Smooth muscle cell of bladder (primary cell): ENCODE measurements at places on chromosomes 7 and 10. TPM values are rescaled to one million over a fixed set of nuclear protein-coding genes. Genes with fewer than 3 reads are reported as not detected.

Gene ARHGAP19
- 2.9 and 3.8 TPM in 2 replicates for total RNA-seq

Gene FZD8
- total RNA-seq, result 7.0 and 23.1 TPM in 2 replicates

Gene HMX3
- not detected in 2 replicates for total RNA-seq

Gene PCBD1
- 25.2 and 39.4 TPM in 2 replicates for total RNA-seq

Gene PAPOLB
- total RNA-seq, result 0.09 and 0.14 TPM in 2 replicates

Gene WBP1L
- total RNA-seq, result 35.0 and 65.5 TPM in 2 replicates

Gene MBL2
- not detected in 2 replicates for total RNA-seq

Gene COL13A1
- total RNA-seq, result 11.7 and 20.3 TPM in 2 replicates

Gene KCND2
- total RNA-seq, result 4.0 and 7.9 TPM in 2 replicates

Gene RBP3
- total RNA-seq, result under 0.01 TPM in 1 of 2 replicates, not detected in the other
